T47D (cell line): ENCODE measurements at places on chromosomes 1 and 21.
A peak's percentile ranks its signal among the peaks of the same experiment; 100 is the strongest.

- DNase-seq = no peak
These were observed 49.3 kb upstream of the AJAP1 start for GRCh38 chr1:4605158-4605557.

DNA sequence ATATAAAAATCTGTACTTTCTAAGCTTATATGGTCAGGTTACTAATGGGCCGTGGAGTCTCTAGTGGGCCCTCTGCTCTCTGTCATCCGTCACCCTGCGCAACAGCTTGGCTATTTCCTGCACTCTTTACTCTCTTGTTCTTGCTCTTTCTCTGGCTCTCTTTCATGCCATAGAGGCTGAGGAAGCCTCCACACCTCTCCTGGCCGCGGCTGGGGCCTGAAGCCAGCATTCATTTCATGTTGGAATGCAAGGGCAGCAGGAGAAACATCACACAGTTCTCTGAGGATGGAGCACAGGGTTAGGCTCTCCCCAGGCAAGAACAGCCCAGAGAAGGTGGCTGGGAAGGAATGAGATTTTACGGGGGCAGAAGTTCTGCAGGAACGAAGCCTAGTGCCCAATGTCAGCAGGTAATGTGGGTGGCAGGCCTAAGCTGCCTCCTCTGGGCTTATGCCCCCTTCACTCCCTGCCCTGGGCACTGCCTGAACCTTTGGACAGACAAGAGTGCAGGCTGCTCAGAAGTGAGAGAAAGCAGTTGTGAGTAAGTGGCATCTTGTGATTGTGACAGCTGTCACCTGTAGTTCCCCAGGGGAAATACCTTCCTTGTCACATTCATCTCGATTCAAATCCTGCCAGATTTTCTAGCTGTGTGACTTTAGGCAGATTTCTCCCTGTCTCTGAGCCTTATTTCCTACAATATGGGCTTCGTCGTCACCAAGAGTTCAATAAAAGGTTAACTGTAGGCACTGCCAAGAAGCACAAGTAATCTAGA is 3.6 kb upstream of the FHAD1 start:
- no peak for DNase-seq

GRCh38 chr1:218408942-218409341 is 63.8 kb downstream of the TGFB2 start:
- no peak for DNase-seq

DNA sequence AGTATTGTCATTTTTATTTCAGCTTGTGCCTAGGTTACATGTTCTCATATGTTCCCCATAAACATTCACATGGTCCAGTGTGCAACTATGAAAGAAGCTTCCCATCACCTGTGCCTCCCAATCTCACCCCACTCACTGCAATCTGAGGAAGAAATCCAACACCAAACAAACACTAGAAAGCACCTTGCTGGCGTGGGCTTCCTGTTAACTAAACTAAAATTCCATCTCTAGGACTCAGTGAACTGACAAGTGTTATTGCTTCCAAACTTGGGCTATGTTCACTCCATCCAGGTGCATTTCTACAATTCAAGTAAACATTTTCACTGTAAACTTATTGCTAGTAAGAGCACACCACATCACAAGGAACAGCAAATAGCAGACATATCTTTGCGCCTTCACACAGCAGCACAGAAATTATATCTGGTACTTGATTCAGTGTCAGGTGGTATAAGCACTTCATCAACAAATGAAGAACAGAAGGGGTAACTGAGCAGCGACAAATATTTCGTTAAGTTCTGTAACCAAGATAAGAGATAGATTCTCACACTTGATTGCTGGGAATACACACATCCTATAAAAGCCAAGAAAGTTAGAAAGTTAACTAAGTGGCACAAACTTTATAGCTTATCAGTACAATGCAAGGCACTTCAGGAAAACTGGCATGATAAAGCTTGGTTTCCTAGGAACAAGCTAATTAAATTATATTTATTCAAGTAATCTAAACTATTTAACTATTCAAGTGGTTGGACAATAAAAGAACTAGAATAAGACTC is 8.9 kb upstream of the KCNJ15 start:
- DNase-seq = no peak

DNA sequence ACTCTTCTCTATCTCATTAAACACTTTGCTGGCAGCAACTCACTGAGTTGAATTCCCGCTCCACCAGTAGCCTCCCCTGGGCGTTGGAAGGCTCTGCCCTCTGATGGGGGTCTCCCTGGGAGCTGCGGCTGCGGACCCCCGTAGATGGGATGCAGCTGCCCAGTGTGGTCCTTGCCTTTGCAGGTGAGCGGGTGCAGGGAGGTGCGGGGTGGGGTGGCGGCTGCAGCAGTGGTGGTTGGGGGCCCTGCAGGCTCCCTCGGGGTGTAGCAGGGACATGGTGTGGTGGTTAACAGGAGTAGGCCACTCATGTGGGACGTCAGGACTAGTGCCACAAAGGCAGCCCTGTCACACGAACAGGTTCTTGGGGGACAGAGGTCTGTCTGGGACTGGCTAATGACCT is 42.0 kb downstream of the GALNT2 start:
- no peak for DNase-seq

- DNase-seq = peak; percentile 84
These were observed 37.9 kb upstream of the MGST3 start for GRCh38 chr1:165592945-165593823.

DNA sequence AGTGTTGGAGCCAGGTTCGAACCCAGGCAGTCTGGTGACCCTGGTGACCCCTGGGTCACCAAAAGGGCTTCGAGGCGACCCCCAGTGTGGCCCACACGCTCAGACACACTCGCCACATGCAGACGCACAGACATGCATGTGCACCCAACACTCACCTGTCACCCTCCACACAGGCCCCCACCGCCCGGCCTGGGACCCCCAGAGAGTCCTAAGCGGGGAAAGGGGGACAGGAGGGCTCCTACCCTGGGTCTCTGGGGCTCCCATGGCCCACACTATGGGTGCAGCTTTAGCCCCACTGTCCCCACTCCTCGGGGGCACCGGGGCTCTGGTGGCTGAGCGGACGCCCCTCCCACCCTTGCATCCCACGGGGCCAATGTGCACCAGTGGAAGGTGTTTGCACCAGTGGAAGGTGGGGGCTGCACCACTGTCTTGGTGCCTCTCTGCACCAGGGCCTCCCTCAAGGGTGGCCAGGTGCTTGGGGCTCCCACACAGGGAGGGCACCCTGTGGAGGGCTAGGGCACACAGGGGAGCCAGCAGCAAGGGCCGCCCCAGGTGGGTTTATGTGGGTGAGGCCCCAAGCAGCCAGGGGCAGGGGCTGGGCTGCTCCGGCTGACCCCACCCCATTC is 9.9 kb downstream of the CHD5 start:
- DNase-seq = no peak

GRCh38 chr21:40768056-40768455 is 78.9 kb downstream of the DSCAM start:
- no peak for DNase-seq

DNA sequence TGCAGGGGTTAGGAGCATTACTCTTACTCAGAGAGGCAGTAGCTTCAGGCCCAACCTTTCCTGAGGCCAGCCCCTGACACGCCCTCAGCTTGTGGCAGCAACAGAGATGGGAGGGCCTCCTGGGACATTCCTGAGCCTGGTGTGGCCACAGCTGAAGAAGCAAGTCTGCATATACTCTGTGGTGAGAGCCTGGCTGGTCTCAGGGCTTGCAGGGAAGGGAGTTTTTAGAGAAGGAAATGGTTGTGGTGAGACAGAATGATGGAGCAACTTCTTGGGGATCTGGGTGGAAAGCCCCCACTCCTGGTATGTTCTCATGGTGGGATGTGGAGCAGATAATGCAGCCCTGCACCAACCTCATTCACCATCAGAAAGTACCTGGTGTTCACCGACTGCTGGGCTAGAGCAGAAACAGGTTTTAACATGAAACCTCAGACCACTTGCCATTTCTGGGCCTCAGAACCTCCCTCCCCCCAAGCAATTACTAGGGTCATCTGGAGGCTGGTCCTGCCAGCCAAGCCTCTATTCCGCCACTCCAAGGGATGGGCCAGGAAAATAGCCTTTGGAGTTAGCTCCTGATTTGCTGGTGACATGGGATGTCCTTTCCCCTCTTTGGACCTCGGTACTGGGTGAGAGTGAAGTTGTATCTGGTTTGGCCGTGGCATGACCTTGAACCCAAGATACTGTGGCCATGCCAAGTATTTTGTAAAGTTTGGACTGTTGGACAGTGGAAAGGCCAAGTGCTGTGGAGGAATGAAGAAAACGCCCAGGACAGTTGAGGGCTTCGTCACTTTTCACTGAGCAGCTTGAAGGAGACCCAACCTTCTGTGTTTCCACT is 28.1 kb upstream of the RNF19B start:
- peak; percentile 35 for DNase-seq

GRCh38 chr1:74637296-74637695 is 36.3 kb downstream of the ERICH3 start:
- no peak for DNase-seq

DNA sequence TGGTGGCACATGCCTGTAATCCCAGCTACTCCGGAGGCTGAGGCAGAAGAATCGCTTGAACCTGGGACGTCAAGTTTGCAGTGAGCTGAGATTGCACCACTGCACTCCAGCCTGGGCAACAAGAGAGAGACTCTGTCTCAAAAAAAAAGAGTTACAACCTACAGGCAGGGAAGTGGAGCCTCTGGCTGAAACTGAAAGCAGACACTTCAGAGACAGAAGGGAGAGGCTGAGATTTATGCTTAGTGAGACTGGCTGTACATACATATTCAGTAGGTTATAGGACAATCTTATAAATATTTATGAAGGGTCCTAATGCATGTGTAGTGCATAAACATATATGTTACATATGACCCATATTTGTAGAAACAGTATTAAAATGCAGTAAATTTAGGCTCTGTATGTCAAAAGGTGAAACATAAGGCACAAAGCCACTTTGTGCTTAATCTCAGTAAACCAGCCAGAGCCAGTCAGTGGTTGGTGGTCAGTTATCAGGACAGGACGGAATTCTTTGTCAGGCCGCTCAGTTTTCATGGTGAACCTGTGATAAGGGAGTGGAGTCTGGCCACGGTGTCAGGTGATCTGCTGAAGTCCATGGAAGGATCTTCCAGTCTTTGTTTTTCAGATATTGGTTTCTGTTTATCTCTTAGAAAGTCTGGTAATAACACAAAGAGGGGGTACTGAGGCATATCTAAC is 13.7 kb downstream of the RHEX start:
- DNase-seq = no peak

DNA sequence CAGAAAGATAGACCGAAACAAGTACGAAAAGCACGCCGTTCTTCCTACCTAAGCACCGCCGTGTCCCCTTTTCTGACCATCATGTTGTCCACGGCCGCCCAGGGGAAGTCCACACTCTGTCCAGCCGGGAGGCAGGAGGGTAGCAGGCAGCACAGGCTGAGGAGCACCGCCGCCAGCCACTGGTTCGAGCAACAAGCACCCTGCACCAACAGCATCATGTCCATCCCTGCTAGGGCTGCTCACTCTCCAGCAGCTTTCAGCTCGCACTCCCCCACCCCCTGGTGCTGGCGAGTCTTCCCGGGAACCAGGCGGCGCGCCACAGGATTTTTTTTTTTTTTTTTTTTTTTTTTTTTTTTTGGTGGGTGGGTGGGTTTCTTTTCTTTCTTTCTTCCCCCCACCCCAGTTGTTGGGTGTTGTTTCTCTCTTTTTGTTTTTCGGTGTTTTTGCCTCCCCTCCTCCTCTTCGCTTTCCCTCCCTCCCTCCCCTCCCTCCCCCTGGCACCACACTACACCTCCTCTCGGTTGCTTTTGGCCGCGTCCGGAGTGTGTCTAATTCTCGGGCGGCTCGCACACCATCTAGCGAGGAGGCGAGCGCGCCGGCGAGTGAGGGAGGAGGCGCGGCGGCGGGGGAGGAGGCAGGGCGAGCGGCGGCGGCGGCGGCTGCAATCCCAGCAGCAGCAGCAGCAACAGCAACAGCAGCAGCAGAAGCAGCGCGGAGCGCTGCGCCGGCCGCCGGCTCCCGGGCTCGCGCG is at the start of gene NEGR1:
TSS of gene NEGR1 (minus strand) at position 269 of the 751 bp plus-strand sequence.
- DNase-seq = peak; percentile 86
